AG08396 (cell line): ENCODE measurements at places on chromosomes 12 and 14.

DNA sequence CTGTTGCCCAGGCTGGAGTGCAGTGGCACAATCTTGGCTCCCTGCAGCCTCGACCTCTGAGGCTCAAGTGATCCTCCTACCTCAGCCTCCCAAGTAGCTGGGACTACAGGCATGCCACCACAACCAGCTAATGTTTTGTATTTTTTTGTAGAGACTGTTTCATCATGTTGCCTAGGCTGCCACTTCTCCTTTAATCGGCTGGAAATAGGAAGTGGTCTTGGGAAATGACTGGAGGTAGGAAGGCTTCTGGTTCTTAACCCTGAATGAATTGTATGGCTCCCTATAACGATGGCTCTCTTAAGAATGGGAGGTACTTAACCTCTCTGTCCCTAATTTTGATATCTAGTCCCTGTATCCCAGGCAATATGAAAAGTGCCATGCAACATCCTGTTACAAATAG lies 113.9 kb upstream of the USP15 start:
- no peak for DNase-seq

- DNase-seq, result peak; percentile 83
Measured at GRCh38 chr12:124392667-124393413, 97.9 kb downstream of the RFLNA start.

DNA sequence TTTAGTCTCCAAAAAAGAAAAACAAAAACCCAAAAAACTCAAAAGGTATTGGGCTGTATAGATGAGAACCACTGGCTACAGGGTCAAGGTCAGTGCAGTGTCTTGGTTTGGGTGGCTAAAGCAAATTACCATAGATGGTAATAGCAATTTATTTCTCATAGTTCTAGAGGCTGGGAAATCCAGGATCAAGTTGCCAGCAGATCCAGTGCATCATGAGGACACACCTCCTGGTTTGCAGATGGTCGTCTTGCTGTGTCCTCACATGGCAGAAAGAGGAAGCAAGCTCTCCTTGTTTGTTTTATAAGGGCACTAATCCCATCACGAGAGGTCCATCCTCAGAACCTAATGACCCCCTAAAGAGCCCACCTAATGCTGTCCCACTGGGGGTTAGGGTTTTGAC lies 11.2 kb downstream of the COX14 start:
- no peak for DNase-seq

GRCh38 chr12:2460051-2460670 lies 334.6 kb upstream of the FKBP4 start:
- no peak for DNase-seq

GRCh38 chr12:5332551-5332950 lies 99.4 kb upstream of the NTF3 start:
- DNase-seq, result no peak
